ENCODE measurements at places on chromosomes 7 and 10.
A peak's percentile ranks its signal among the peaks of the same experiment; 100 is the strongest.

DNA sequence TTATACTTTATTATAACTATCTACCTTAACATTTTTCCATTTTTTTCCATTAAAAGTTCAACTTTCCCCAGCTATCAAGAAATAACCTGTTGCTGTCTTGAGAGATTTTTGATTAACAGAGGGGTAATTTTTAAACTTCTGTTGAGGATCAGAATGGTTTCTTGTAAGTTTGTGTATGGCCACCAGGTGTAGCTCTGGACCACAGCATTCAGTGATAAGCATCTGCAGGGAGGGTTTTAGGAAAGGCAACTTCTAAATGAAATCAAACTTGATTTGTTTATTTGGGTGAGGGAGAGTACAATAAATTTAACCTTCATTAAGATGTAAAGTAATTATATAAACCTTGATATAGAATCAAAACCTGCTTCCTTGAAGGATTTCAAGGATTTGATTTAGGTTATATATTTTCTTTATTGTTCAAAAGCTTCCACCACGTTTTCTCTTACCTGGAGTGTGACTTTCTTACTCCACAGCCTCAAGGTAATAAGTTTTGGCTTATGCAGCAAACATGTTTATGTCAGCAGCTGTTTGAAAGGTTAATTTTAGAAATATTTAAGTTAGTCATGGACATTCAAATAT is 153.3 kb downstream of the STK31 start:
- no peak for DNase-seq

GRCh38 chr7:17299483-17299991 is 1.1 kb downstream of the AHR start:
- DNase-seq = no peak

DNA sequence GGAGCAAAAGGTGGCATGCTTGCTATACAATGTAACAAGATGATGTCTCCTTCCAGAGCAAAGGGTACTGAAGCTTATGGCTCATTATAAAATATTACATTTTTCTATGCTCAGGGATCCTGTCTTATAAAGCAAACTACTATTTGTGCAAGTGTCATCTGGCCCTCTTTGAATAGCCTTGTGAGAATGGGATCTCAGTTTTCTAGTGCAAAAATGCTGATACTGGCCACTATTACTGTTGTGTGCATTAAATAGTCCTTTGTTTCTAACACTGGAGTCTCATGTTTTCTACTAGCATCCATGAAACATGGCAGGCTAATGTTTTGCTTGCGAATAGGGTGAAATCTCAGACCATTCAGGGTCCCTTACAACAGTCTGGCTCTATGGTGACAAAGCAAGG is 823.0 kb downstream of the REEP3 start:
- DNase-seq = no peak

DNA sequence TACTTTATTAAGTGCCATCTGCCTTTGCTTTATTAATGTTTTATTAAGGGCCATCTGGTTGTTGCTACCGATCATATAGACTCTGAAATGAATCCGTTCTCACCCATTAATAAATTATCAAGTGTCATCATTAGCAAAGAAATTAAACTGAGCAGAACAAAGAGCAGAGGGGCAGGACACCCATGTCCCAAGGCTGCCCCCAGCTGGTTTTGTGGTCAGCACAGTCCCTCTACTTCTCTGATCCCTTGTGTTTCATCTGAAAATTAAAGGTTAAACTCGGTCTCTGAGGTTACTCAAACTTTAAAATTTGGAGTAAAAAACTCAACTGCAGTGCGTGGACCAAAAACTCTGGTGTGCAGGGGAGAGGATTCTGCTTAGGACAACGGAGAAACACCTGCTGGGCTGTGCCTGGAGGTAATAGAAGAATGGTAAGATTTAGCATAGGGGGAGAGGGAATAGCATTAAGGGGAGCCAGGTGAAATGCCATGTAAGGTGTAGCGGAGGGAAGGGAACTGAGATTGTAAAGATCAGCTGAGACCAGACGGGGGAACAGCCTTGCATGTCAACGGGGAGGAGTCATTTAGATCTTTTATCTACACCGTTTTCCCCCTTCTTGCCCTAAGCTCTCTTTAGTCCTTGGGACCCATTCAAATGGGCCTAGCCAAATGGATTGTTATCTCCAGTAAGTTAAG is 10.8 kb upstream of the GSDME start:
- DNase-seq = no peak

DNA sequence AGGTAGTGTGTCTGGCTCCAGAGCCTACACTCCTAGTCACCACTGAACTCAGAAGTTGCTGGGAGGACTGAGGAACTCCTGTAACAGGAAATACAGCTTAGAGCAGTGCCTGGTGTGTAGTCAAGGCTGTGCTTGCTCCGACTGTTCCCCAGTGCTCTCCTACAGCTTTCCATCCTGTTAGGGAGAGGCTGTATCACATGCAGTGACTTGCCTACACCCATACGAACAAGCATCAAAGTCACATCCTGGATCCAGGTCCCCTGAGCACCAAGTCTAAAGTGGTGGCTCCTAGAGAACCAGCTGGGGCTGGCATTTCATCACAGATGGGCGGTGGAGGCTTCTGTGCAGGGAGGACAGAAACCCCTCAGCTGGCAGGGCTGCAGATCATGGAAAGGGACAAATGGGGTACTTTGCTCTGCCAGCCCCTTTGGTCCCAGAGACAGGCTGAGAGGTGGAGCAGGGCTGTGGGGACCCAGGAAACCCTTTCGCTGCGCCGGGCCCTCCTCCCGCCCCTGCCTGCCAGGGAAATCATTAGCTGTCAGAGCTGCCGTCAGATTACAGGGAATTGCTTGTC is 7.7 kb downstream of the ASB10 start:
- DNase-seq = no peak

DNA sequence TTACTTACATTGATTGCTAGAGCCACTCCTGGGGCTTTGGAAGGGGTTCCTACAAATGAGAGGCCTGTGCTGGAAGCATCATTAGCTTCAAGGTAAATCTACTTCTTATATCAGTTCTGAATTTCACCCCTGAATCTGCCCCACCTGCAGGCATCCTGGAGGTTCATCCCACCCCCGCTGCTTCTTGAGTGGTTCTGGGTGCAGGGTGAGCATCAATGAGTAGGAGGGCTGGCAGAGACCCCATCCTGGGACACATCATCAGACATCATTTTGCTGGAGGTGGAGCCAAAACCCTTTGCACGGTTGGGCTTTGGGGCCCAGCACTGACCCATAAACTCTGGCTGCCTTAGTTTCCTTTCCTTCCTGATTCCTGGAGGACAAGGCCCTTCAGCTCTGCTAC is 143.7 kb downstream of the PTPN20 start:
- DNase-seq = no peak

DNA sequence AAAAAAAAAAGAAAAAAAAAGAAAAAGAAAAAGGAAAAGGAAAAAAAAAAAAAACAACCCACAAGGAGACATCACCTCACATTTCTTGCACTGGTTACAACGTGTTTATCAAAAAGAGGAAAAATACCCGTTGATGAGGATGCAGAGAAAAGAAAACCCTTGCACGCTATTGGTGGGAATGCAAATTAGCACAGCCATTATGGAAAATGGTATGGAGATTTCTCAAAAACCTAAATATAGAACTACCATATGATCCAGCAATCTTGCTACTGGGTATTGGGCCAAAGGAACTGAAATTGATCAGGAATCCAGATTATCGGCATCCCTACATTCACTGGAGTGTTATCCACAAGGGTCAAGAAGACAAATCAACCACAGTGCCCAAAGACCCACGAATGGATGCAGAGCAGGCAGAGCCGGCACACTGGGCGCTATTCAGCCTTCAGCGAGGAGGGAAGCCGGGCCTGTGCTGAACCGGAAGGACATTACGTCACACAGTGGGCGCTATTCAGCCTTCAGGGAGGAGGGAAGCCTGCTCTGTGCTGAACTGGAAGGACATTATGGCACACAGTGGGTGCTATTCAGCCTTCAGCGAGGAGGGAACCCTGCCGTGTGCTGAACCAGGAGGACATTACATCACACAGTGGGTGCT is 258.7 kb downstream of the ZMYND11 start:
- no peak for DNase-seq

GRCh38 chr7:77525231-77525630 is 11.9 kb upstream of the PTPN12 start:
- no peak for DNase-seq

DNA sequence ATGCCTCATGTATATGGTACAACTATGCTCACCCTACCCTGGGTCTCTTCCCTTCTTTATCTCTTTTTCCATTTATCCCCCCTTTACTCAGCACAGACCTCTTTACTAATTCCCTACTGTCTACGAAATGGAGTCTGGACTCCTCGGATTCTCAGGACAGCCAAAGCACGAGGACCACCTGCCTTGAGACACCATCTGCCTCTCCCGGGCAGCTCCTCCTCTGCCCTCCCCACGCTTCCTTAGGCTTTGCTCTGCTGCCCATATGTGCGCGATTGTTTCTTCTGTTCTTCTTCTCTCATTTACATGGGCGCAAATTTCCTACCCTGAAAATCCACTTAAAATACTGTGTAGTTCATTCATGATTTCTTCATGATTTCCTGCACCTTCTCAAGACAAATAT is 62.7 kb upstream of the STK17A start:
- DNase-seq = no peak

- no peak for DNase-seq
Measured at GRCh38 chr10:96322275-96322674, 18.0 kb downstream of the DNTT start.

GRCh38 chr7:95804052-95804451 is 31.7 kb downstream of the DYNC1I1 start:
- no peak for DNase-seq

- peak; percentile 50 for DNase-seq
Measured at GRCh38 chr7:44978511-44979366, at the start of gene MYO1G. Gene MYO1G (minus strand): TSS chr7:44979015. CDS start chr7:44978961, 54 bp downstream.

DNA sequence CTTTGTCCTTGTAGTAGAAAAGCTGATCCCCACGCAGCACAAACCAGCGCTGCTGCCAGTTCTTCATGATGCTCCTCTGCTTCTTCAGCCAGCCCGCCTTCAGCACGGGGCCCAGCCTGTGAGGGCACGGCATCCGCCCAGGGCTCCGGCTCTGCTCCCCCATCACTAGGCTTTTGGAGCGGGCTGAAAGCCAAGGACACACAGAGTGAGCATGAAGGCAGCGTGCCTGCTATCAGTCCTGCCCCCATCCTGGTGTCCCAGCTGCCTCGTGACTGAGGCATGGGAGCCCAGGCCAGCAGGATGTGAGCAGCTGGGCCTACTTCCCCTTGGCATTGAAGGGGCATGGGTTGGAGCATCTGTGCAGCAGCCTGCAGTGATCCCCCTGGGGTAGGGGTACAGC is 21.9 kb downstream of the ARHGAP22 start:
- no peak for DNase-seq

- no peak for DNase-seq
Measured at GRCh38 chr10:119680050-119680449, 28.9 kb downstream of the BAG3 start.

DNA sequence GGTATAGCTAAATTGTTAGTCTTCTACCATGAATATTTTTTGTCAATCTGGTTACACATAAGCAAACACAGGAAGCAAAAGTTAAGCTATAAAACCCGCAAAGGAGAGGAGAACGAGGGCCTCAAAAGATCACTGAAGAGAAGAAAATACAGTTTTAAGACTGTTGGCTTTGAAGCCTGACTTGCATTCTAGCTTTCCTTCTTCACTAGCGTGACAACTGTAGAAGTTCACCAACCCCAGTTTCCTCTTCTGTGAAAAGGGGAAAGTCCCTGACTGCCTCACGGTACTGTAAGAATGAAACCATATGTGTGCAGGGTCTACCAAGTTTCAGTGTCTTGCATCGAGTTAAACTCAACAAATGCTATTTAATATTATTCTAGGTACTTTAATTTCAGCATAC is 7.5 kb upstream of the LRRN3 start:
- DNase-seq = no peak

DNA sequence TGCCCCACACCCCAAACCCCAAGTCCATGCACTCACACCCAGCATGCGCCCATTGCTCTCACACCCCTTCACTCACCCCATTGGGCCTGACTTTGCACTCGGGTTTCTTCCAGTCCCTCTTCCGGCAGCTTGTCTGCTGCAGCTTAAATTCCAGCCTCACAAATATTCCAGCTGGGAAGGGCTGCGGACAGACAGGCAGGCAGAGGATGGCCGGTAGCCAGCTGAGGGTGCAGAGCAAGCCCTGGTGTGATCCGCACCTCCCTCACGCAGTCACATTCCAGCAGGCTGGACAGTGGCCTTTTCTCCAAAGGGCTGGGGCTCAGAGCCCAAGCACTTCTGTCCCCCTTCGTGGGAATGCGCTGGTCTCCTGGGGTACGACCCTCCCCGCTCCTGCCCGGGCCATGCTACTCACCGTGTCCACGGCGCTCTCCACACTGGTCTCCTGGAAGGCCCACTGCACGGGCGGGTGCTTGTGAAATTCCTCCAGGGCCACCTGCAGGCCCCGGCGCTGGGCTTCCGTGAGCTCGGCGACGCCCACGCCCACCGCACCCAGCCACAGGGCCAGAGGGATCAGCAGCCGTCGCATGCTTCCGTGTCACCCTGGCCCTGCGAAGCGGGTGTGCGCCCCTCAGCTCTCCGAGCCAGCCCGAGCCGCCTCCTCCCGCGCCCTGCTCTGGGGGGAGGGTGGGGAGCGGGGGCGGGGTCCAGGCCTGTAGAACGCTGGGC is 1.2 kb downstream of the RARRES2 start:
- DNase-seq = peak; percentile 87

GRCh38 chr10:77349226-77349625 is 288.4 kb downstream of the KCNMA1 start:
- DNase-seq = no peak

DNA sequence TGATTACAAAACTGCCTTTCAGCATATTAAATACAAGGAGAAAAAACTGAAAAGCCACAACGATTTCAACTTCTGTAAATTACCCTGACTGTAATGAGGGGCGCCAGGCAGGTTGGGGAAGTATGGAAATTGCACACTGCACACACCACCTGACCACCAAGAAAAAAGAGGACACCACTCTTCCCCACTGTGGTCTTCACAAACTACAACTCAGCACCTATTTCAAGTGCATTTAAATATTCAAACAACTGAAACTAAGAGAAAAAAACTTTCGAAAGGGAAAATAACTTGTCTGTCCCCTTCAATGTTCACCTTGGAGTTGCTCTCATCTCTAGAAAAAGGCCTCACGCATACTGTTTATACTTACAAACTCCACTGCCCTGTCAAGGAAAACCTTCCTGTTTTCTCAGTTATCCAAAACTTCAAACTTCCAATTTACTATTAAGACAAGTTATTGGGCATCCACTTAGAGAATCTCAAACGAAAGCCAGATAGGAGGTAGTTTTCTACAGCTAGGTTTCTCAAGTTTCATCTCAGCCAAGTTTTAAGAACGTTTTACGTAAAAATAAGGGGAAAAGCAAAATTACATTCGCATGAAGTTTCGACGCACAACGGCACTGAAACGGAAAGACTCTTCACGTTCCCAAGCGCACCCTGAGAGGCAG is 1.4 kb downstream of the LARP4B start:
- DNase-seq = no peak

DNA sequence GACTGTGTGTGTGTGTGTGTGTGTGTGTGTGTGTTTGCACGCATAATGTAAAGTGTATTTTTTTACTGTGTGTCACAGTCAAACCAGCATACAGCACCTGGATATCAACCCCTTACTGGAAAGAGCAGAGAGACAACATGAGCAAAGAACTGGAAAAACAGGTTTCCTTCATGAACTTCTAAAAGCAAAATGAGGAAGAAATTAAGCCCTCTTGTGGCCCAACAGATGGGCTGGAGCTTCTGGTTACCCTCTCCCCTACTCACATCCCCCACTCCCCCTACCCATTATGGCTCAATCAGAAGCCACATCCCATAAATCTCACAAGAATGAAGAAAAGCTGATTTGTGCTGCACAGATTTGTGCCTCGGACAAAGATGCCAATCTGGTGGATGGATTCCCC is 36.2 kb downstream of the PDE1C start:
- DNase-seq = no peak

All from right lobe of liver (tissue), 6 donors.